GM23338 (cell line): ENCODE measurements at places on chromosomes 13 and 19. TPM values are rescaled to one million over a fixed set of nuclear protein-coding genes. Genes with fewer than 3 reads are reported as not detected.

DNA sequence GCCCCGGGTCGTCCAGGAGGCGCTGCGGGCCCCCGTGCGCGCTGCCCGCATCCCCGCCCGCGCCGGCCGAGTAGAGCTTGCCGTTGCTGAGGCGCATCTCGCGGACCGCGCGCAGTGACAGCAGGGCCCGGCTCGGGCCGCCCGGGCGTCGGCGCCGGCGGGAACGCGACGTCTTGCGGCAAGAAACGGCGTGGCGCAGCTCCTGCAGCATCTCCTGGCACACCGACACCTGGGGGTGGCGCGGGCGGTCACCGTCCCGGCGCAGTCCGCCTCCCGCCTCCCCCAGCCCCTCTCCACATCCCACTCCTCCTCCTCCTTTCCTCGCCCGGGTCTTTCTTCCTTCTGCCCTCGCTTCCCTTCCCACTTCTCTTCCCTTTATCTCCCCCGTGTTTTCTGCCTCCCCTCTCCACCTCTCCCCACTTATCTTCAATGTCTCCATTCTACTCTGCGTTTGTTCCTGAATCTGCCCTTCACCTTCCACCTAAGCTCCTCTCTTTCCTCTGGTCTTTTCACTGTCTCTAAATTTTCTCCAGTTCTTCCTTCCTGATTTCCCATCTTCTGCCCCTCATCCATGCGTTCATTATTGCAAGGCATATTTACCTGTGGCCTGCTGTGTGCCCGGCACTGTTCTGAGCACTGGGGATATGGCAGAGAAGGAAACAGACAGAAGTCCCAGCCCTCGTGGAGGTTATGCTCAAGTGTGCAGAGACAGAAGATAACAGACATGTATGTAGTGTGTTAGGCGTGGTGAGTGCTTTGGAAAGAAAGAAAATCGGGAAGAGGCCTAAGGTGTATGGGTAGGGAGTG, 5.2 kb upstream of the ATP1A3 start:
- peaks cover 66% of the 10 kb centered on the region for H3K27me3 ChIP-seq
- DNase-seq = peak; percentile 80
- H3K27ac ChIP-seq = no peak overlapping the region
- H3K36me3 ChIP-seq = no peaks in the 10 kb centered on the region; the same call in 1 of the 2 replicates
- peaks cover 13% of the 10 kb centered on the region for H3K4me1 ChIP-seq

EMP3 gene
- total RNA-seq = 6.0 and 7.9 TPM in 2 replicates

KLK3 gene
- not detected in 2 replicates for total RNA-seq

DNA sequence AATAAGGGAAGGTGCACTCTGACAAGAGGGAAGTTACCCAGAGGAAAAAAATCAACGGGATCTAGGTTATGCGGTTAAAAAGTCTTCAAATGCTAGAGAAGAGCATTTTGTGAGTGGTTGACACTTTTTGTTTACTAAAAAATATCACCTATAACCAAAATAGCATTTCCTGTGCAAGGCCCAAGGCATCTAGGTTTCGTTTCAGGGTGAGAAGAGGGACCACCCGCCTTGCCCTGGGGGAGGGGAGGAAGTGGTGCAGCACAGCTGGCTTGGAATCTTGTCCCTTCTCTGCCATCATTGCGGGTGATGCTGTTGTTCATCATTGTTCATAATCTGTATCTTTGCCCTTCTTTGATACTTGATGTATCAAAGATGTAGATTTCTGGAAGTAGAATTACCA, 80.6 kb downstream of the NUFIP1 start:
- H3K4me1 ChIP-seq = peaks cover 6% of the 10 kb centered on the region
- no peak overlapping the region for H3K27ac ChIP-seq
- no peak overlapping the region for H3K4me3 ChIP-seq

- H3K4me1 ChIP-seq = no peaks in the 10 kb centered on the region
- H3K27ac ChIP-seq = no peak overlapping the region
- no peaks in the 10 kb centered on the region for H3K36me3 ChIP-seq
- DNase-seq = no peak
- no peak overlapping the region for H3K4me3 ChIP-seq
Observed at GRCh38 chr13:114000151-114001040, 26.5 kb upstream of the C13orf46 start.

DNA sequence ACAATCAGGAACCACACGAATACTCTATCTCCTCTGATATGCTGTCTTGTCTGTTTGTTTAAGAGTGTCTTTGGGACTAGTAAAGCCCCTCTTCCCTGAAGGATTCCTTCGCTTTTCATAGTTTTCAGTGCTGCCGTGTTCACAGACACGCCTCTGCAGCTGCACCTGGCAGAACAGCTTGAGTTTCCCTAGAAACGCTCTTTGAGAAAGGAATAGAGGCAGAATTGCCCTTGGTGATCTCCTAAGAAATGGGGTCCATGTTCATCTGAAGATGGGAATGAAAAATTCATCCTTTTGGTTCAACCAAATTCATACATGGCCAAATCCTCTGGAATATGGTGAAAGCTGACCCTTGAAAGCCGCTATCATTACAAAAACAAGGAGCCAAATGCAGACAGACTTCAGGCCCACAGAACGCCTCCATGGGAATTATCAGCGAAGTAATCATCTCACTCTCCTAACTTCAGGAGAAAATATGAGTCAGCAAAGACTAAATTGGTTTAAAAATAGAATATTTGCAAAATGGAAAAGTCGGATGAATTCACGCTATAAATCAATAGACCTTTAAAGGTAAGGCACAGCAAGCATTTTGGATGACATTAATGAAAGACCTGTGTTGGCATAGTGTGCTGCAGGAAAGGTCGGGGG, 5.5 kb downstream of the SACS start:
- H3K4me3 ChIP-seq = no peak overlapping the region
- H3K36me3 ChIP-seq = no peaks in the 10 kb centered on the region
- DNase-seq = no peak
- H3K27ac ChIP-seq = no peak overlapping the region
- peaks cover 7% of the 10 kb centered on the region; the same call in 1 of the 2 replicates for H3K27me3 ChIP-seq
- H3K4me1 ChIP-seq = peaks cover 11% of the 10 kb centered on the region

KLK2 gene
- total RNA-seq = 0.69 TPM in 1 of 2 replicates, not detected in the other

DNA sequence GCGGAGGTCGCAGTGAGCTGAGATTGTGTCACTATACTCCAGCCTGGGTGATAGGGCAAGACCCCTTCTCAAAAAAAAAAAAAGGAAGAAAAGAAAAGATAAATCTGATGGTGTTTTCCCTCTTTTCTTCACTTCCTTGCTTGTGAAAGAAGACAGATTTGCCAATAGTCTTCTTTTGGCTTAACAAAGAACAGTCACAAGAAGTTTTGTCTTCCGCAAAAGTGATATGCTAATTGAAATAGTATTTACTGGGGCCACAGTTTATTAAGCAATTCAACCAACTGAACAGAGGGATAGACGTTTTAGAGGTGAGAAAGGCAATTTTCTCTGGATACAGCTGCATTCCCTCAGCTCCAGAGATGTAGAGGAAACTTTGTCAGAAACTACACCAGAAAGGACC, 22.9 kb upstream of the PLAUR start:
- no peaks in the 10 kb centered on the region for H3K36me3 ChIP-seq
- no peak overlapping the region for H3K27ac ChIP-seq
- H3K4me1 ChIP-seq = no peaks in the 10 kb centered on the region
- H3K4me3 ChIP-seq = no peak overlapping the region

DNA sequence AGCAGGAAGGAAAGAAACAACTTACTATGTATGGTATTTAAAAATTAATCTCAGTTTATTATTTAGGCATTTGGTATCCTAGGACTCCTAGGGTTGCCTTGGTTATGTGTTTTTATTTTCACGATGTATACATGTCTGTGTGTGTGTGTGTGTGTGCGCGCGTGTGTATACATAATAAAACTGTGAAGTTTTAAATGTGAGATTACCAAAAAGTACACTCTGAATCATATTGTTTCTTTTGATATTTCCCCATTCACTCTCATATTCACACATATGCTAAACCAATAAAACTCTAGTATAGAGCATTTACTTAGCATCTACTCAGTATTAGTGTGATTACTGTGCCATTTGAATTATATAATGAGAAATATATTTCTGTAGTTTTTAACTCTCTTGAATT, 30.8 kb upstream of the NDFIP2 start:
- H3K27me3 ChIP-seq = no peaks in the 10 kb centered on the region
- no peak for DNase-seq
- H3K27ac ChIP-seq = no peak overlapping the region
- H3K4me1 ChIP-seq = peaks cover 12% of the 10 kb centered on the region; the same call in 1 of the 2 replicates
- H3K36me3 ChIP-seq = no peaks in the 10 kb centered on the region

- no peak for DNase-seq
- H3K36me3 ChIP-seq = peaks cover 67% of the 10 kb centered on the region
- H3K27ac ChIP-seq = no peak overlapping the region
- H3K4me3 ChIP-seq = no peak overlapping the region
Observed at GRCh38 chr19:35162471-35163326, 8.2 kb downstream of the FXYD5 start.

GPC6 gene
- 28.6 and 30.7 TPM in 2 replicates for total RNA-seq

GRCh38 chr13:99809496-99809895, 162.1 kb downstream of the ZIC5 start:
- no peak for DNase-seq
- H3K27me3 ChIP-seq = no peaks in the 10 kb centered on the region
- H3K27ac ChIP-seq = no peak overlapping the region
- peaks cover 21% of the 10 kb centered on the region for H3K4me1 ChIP-seq

GRCh38 chr13:51733374-51734298, 70.3 kb downstream of the DHRS12 start:
- peak; percentile 12 for DNase-seq
- H3K36me3 ChIP-seq = 0 out of 2 replicates have a peak, but pooled peaks cover 4% of the 10 kb centered on the region
- no peaks in the 10 kb centered on the region for H3K27me3 ChIP-seq
- H3K27ac ChIP-seq = no peak overlapping the region
- H3K4me1 ChIP-seq = no peaks in the 10 kb centered on the region; the same call in 1 of the 2 replicates

ICAM4 gene
- 1.0 and 3.8 TPM in 2 replicates for total RNA-seq

- H3K4me1 ChIP-seq = no peaks in the 10 kb centered on the region
- no peak for DNase-seq
- no peak overlapping the region for H3K27ac ChIP-seq
- H3K27me3 ChIP-seq = no peaks in the 10 kb centered on the region
Observed at GRCh38 chr13:92390217-92390616, 836.4 kb upstream of the GPC6 start.

DNA sequence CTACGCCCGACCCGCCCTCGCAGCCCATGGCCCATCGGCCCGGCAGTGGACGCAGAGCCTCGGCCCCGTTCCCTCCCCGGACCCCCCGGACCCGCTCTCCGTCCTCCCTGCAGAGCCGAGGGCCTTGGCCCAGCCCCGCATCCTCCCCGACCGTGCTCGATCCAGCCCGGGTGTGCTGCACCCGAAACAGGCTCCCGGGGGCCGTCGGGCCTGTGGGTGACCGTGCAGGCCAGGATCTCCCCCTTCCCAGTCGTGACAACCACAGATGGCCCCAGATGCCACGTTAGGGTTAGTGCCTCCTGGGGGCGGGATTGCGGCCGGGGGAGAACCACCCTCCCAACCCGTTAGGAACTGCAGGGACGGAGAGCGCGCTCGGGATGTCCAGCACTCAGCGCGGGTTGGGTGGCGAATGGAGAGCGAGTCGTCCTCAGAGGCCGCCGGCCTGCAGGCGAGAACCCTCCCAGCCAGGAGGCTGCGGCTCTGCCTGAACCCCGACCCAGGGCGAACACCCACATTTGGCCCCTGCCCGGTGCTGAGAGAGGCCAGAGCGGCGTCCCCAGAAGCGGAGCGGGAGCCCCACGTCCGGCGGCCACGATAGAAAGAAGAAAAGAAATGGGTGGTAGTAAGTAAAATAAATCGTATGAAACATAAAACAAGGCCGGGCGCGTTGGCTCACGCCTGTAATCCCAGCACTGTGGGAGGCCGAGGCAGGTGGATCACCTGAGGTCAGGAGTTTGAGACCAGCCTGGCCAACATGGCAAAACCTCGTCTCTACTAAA, 6.7 kb upstream of the MADCAM1 start:
- H3K27me3 ChIP-seq = peaks cover 6% of the 10 kb centered on the region; the same call in 1 of the 2 replicates
- peaks cover 8% of the 10 kb centered on the region; the same call in 1 of the 2 replicates for H3K4me1 ChIP-seq
- H3K4me3 ChIP-seq = peak overlapping the region; percentile 86

RLN3 gene
- not detected in 2 replicates for total RNA-seq
